ENCODE measurements at places on chromosomes 11 and 22. TPM values are rescaled to one million over a fixed set of nuclear protein-coding genes. Genes with fewer than 3 reads are reported as not detected.
A peak's percentile ranks its signal among the peaks of the same experiment; 100 is the strongest.

The PRAME gene
- not detected for total RNA-seq

- no peak for DNase-seq
Observed at GRCh38 chr11:3942956-3943497, 87.6 kb downstream of the STIM1 start.

The CD248 gene
- 95.2 TPM for total RNA-seq

The WNT7B gene
- 11.2 TPM for total RNA-seq

GRCh38 chr22:40975366-40975765, 24.2 kb downstream of the RBX1 start:
- no peak for DNase-seq

The GRK2 gene
- 46.4 TPM for total RNA-seq

DNA sequence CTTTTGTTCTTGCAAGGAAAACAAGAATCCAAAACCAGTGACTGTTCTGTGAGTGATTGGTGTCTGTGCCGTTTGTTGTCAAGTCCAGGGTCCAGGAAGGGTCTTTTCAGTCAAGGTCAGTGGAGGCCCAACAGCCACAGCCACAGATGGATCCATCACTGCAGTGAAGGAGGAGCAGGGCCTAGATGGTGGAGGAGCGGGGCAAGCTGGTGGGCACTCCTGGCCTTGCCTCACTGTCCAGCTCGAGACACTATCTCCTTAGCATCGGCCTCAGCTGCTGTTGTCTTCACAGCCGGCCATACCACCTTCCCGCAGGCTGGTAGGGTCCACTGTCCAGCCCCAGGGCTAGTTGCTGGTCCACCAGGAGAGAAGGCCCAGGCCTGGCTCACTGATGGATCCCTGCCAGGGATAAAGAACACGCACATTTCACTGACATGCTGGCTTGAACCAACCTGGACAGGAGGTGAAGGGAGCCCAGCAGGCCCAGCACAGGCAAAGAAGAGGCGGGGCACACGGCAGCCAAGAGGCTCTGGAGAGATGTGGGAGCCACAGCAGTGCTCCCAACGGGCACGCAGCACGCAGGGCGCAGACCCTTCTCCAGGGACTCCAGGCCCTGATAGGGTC, 15.2 kb downstream of the POLR3H start:
- DNase-seq, result no peak

The SERPING1 gene
- total RNA-seq, result 136 TPM

- DNase-seq, result no peak
Observed at GRCh38 chr22:42933485-42934091, 76.5 kb upstream of the ARFGAP3 start.

GRCh38 chr11:70433526-70433925, 35.2 kb downstream of the CTTN start:
- no peak for DNase-seq

- peak; percentile 7 for DNase-seq
Observed at GRCh38 chr22:19149047-19149883, 827 bp downstream of the GSC2 start.

DNA sequence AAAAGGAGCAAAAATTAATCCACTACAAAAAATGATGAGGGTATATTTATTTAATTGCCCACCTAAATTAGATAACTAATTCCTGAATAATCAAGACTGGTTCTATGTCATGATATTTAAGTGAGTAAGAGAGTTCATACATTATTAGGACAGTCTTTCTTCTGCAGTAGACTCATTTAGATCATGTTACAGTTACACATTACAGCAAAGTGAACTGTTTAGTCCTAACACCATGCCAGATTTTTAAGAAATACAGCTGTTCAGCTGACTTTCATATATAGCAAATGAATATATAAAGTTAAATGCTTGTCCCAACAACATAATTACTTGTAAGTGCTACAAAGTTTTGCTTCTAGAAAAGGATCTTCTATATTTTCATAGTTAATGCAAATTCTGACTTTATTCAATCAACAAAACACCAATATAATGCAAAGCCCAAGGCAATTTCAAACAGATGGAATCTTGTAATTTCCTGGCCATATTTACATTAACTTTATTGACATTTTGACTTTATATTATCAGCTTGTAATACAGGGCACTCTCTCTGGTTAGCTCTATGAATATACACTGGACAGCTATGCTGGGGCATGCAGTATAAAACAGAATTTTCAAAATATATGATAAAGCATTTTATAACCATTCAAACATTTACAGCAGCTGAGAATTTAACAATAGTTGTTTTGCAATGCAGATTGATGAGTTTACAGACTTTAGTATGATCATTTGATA, 45.7 kb upstream of the TP53AIP1 start:
- DNase-seq, result no peak

The NDUFC2 gene
- total RNA-seq, result 171 TPM

Data from mesothelial cell of epicardium (in vitro differentiated cells).